ENCODE measurements at places on chromosomes 2 and 18.

DNA sequence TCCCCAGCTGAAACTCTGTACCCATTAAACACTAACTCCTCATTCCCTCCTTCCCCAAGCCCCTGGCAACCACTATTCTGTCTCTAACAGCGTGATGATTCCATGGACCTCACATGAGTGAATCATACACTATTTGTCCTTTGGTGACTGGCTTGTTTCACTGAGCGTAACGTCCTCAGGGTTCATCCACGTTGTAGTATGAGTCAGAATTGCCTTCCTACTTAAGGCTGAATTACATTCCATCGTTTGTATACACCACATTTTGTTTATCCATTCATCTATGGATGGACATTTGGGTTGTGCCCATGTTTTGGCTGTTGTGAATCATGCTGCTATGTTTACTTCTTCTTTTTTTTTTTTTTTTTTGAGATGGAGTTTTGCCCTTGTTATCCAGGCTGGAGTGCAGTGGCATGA is 19.6 kb upstream of the CABLES1 start:
- no peak for DNase-seq

GRCh38 chr18:64311859-64312258 is 163.0 kb upstream of the LINC00305 start:
- DNase-seq, result no peak

- no peak for DNase-seq
Observed at GRCh38 chr18:55220523-55220922, 261.3 kb upstream of the CCDC68 start.

GRCh38 chr2:30410217-30410616 is 36.8 kb upstream of the LCLAT1 start:
- DNase-seq, result no peak

- DNase-seq, result no peak
Observed at GRCh38 chr18:14086458-14087231, 45.6 kb downstream of the ZNF519 start.

DNA sequence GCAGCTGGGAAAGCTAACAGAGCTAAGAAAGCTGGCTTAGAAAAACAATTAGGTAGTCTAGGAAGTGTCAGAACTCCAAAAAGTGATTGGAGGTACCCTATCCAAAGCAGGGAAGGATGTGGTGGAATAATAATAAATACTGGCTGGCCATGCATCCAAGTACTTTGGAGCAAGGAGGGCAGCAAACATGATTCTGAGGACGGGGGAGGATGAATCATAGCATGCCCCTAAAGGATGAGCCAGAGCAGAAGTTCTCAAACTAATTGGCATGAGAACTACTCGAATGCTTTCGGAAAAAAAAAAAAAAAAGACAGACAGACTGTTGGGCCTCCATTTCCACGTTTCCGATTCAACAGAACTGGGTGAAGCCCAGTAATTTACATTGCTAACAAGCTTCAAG is 2.4 kb downstream of the CWC22 start:
- no peak for DNase-seq

DNA sequence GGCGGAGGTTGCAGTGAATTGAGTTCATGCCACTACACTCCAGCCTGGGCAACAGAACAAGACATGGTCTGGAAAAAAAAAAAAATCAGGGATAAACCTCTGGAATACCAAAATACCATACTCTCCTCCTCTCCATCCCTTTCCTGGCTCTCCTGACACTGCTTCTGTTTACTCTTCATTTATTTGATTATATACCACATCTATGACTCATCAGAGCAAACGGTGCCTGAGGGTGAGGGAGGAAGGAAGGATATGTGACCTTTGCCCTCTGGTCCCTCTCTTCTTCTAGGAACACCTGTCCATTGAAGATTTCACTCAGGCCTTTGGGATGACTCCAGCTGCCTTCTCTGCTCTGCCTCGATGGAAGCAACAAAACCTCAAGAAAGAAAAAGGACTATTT is 30.0 kb downstream of the VIL1 start:
- DNase-seq, result no peak

- DNase-seq, result no peak
Observed at GRCh38 chr18:80171054-80171872, 62.2 kb downstream of the ADNP2 start.

DNA sequence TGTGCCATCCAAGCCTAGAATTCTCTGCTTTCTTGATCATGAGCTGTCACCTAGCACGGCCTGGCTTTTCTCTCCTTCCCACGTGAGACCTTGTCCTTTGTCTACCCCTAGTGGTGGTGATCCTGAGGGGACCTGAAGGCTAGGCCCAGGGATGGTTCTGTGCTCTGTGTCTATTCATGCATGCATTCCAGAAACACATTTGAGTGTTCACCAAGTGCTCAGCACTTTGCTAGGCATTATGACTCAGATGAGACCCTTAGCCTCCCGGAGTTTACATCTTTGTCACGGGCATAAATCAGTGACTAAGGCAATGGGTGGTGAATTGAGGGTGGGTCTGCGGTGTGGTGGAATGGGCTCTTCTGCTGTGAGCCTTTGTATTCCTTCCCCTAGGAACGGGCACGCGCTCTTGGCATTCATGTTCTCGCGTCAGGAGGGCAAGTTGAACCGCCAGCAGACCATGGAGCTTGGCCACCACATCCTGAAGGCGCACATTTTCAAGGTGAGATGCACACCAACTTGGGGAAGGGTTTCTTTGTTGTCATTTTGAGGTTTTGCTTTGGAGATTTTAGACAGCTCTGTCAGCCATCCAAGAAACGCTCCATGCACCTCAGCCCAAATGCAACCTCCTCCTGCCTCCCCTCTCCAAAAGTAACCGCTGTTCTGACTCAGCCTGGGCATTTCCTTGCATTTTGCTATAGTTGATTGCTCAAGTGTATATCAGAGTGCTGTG is 100.9 kb downstream of the WDSUB1 start:
- DNase-seq, result no peak

DNA sequence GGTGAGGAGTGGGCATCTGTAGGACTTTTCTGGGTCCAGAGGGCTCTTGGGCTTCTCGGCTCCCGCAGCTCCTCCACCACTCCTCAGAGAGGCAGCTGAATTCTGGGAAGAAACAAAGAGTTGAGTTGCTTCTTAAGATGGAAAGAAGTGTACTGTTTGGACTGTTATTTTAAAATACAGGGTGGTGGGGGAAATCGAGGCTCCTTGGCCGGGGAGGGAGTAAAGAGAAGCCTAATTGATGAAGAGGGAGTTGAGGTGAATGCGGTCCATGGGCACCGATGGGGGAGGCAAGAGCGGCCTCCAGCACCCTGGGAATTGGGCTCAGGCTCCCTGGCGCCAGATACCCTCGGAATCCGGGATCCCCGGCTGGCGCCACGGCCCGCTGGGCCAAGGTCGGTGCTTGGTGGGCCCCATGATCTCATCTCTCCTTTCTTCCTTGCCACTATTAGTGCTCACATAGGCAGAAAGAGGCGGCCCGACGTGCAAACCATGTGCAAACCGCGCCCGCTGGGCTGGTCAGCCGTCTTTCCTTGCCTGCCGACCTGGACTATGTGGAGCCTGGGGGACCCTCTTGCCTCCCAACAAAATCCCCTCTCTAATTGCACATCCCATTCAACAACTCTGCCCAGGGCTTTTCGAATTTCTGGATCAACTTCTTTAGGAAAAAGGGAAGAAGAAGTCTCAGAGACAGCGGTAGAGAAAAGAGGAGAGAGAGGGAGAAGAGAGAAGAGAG is 604 bp upstream of the SIX3 start:
- no peak for DNase-seq

DNA sequence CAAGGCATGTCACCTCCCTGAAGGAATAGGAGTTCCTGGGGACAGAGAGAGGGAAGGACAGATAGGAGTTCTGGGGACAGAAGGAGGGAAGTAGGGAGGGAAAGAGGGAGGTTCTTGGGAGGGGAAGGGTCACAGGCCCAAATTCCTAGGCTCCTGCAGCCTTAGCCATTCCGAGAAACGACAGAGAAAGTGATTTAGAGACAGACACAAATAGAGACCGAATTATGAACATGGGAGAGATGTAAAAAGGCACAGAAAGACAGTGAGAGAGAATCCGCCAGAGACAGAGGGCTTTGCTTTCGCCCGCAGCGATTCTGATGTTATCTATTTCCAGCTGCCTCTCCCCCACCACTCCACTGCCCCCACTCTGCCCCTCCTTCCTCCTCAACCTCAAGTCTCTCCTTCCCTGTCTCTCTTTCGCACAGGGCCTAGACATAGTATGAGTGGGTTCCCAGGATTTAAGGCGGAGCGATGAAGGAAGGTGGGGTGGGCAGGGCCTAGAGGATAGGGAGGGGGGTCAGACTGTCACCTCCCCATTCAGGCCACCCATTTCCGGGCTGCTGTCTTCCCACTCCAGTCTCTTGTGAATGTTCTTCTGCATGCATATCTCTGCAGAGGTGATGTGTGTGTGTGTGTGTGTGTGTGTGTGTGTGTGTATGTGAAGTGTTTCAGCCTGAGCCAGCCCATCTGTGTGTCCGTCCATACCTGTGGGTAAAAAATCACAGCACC is 3.3 kb upstream of the WNT6 start:
- DNase-seq, result no peak

GRCh38 chr18:27865431-27865830 is 311.5 kb downstream of the CDH2 start:
- no peak for DNase-seq

GRCh38 chr18:32358075-32358474 is 112.6 kb downstream of the GAREM1 start:
- DNase-seq, result no peak

GRCh38 chr2:152762202-152762601 is 43.8 kb downstream of the ARL6IP6 start:
- no peak for DNase-seq

DNA sequence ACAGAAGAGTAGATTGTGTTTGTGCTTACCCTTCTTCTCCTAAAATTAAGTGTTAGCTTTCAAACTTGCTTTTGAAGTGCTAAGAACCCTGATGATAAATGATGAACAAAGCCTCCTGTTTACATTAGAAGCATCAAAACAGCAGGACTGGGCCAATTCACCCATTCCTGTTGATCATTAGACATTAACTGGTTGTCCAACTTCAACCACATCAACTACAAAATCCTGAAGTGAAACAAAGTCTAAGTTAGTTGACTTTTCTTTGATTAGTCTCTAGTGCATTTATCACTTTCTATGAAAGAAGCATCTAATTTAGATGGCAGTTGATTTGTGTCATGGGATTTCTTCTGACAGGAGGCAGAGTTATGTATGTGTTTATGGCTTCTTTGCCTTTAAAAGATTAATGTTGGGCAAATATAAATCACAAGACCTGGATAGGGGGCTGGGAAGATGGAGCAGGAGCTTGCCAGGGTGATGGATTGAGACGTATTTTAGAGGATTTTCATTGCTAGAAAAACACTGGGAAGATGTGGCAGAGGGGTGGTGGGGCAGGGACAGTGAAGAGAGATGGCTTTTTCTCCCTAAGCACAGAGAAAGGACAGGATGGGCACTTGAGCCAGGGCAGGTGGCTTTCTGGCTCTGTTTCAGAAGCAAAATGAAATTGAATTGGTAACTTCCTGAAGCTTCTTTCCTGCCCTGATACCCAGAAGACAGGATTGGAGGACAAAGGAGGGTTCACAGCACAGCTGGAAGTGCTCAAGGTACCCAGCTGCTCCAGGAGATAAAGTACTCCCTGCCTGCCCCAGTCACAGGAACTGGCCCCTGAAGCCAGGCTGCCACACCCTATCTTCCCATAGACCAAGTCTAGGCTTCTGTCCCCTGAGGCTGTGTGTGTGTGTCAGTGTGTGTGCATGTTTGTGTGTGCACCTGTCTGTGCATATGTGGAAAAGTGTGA is 20.5 kb downstream of the GYPC start:
- no peak for DNase-seq

GRCh38 chr2:37827455-37827854 is 97.6 kb upstream of the RMDN2 start:
- DNase-seq, result no peak

DNA sequence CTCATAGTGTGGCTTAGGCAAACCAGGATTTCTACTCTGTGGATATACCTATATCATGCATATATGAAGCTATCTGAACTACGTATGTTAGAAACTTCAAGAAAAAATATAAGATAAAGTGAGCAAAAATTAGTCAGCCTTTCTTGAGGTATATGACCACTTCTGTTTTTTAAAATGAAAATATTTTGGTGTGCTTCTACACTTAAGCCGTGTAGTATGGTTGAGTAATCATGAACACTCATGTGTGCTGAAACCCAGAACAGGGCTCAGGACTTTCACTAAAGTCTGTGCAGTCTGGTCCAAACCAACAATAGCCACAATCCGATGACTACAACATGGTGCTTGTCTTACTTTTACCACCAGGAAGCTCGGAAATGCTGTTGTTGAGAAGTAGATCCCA is 48.9 kb upstream of the TMEM177 start:
- DNase-seq, result no peak

DNA sequence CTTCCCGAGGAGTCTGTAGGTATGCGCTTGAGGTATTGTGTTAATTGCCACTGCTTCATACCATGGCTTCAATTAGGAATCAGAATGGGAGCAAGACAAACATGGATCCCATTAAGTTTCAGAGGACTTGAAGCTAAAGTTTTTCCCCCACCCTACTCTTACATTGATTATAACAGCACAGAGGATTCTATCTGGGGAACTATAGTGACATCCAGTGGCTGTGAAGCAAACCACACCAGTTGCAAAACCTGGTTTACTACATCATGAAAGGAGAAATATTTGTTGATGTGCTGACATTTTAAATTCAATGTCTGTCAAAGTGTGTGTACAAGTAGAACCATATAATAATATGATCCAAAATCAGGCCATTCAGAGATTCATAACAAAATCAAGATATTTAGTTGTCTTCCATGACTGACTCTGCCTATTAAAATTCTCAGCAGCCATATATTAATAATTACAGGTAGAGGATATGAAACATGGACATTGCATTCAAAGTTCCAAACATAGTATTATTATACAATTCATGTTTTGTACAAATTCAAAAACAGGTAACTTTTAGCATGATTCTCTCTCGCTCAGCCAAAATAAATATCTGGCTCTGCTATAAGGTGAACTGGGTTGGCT is 82.9 kb downstream of the GRB14 start:
- DNase-seq, result no peak

DNA sequence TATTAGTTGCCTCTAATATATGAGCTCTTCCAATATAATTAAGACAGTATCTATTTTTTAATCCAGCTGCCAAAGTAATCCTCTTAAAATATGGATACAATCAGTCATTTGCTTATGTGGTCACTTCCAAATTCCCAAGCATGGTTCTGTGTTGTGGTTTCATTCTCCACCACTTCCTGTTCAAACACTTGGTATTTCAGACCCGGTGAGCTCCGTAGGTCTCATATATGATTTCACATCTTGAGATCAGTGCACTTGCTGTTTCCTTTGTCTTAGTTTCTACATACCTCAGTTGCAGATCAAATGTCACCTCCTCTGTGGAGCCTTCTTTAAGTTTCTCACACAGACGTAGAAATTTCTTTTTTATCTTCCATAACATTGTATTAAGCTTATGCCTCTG is 254.2 kb downstream of the KCNS3 start:
- DNase-seq, result no peak

GRCh38 chr2:42456126-42456839 is 37.5 kb downstream of the KCNG3 start:
- DNase-seq, result no peak

Data from activated CD4-positive, CD25-positive, alpha-beta regulatory T cell treated with anti-CD3 and anti-CD28 coated beads, Interleukin-2, amount 50 U/mL, for 16 hours (primary cell).